IPS DF 6.9 (cell line): ENCODE measurements at places on chromosomes 6 and 20.

DNA sequence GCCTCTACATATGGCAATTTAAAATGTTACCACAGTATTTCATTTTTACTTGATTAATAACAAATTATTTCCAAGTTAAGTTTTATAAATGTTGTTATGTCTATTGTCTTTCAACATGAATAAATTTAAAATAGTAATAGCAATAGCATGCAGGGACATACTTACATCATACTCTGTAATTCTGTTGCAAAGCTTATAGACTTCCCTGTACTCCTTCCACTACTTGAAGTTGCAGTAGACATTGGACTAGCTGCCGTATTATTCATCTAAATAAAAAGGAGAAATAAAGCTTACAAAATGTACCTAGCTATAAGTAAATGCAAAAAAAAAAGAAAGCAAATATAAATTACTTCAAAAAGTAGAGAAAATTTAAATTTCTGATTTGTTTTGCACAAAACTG, 12.7 kb downstream of the SUPT3H start:
- no peaks in the 10 kb centered on the region for H3K27me3 ChIP-seq
- H3K4me3 ChIP-seq: no peak overlapping the region
- H3K27ac ChIP-seq: no peak overlapping the region

DNA sequence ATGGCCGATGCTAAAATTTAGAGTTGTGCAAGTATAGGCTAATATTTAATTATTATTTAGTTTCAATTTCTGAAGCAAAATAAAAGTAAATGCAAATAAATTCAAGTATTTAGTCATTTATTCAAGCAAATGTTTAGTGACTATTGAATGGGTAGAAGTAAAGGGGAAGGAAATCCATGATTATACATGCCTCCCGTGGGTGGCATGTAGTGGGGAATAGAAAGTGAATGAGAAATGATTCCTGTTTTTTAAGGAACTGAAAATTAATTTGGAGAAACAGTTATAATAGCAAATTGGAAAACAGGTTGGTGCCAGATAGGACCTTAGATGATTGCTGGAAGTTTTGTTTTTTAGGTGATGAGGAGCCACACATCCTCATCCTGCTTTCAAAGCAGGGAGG, 35.4 kb downstream of the FAM229B start:
- no peaks in the 10 kb centered on the region for H3K27me3 ChIP-seq
- no peak for DNase-seq
- H3K4me3 ChIP-seq: no peak overlapping the region
- H3K27ac ChIP-seq: no peak overlapping the region
- no peaks in the 10 kb centered on the region for H3K36me3 ChIP-seq

GRCh38 chr6:136344420-136344819, 54.8 kb upstream of the BCLAF1 start:
- no peaks in the 10 kb centered on the region for H3K4me1 ChIP-seq
- H3K4me3 ChIP-seq: no peak overlapping the region
- peaks cover 5% of the 10 kb centered on the region; the same call in 1 of the 2 replicates for H3K36me3 ChIP-seq
- no peaks in the 10 kb centered on the region for H3K27me3 ChIP-seq
- no peak overlapping the region for H3K27ac ChIP-seq
- DNase-seq: no peak

- no peaks in the 10 kb centered on the region for H3K27me3 ChIP-seq
- no peak overlapping the region for H3K4me3 ChIP-seq
- peak; percentile 39 for DNase-seq
- no peaks in the 10 kb centered on the region; the same call in 1 of the 2 replicates for H3K36me3 ChIP-seq
- no peaks in the 10 kb centered on the region for H3K4me1 ChIP-seq
Measured at GRCh38 chr6:134111062-134111677, 58.7 kb upstream of the SLC2A12 start.

- DNase-seq: no peak
- H3K4me3 ChIP-seq: no peak overlapping the region
- H3K36me3 ChIP-seq: no peaks in the 10 kb centered on the region
- no peaks in the 10 kb centered on the region for H3K4me1 ChIP-seq
- H3K27ac ChIP-seq: no peak overlapping the region
Measured at GRCh38 chr6:134293659-134294161, 24.2 kb downstream of the SGK1 start.

GRCh38 chr20:17571153-17571527, 1.3 kb downstream of the DSTN start:
- H3K4me1 ChIP-seq: peaks cover 2% of the 10 kb centered on the region; the same call in 1 of the 2 replicates
- DNase-seq: no peak
- peak overlapping the region; percentile 66; the same call in 1 of the 2 replicates for H3K4me3 ChIP-seq
- no peaks in the 10 kb centered on the region for H3K27me3 ChIP-seq
- no peaks in the 10 kb centered on the region for H3K36me3 ChIP-seq

GRCh38 chr6:82842721-82843120, 222.9 kb downstream of the UBE3D start:
- no peak for DNase-seq
- no peak overlapping the region for H3K4me3 ChIP-seq

GRCh38 chr6:35691027-35691824, 2.5 kb upstream of the FKBP5 start:
- no peaks in the 10 kb centered on the region for H3K27me3 ChIP-seq
- DNase-seq: no peak
- H3K27ac ChIP-seq: no peak overlapping the region
- peaks cover 2% of the 10 kb centered on the region; the same call in 1 of the 2 replicates for H3K4me1 ChIP-seq
- H3K4me3 ChIP-seq: no peak overlapping the region
- no peaks in the 10 kb centered on the region for H3K36me3 ChIP-seq

GRCh38 chr20:47318027-47318585, 38.4 kb downstream of the ZMYND8 start:
- peak overlapping the region; percentile 95 for H3K27ac ChIP-seq
- no peaks in the 10 kb centered on the region for H3K36me3 ChIP-seq
- H3K4me1 ChIP-seq: peaks cover 28% of the 10 kb centered on the region
- H3K4me3 ChIP-seq: no peak overlapping the region

- no peaks in the 10 kb centered on the region; the same call in 1 of the 2 replicates for H3K4me1 ChIP-seq
- H3K27ac ChIP-seq: no peak overlapping the region
- DNase-seq: no peak
- no peak overlapping the region for H3K4me3 ChIP-seq
- no peaks in the 10 kb centered on the region for H3K27me3 ChIP-seq
Measured at GRCh38 chr6:15987569-15987968, 141.3 kb upstream of the MYLIP start.

DNA sequence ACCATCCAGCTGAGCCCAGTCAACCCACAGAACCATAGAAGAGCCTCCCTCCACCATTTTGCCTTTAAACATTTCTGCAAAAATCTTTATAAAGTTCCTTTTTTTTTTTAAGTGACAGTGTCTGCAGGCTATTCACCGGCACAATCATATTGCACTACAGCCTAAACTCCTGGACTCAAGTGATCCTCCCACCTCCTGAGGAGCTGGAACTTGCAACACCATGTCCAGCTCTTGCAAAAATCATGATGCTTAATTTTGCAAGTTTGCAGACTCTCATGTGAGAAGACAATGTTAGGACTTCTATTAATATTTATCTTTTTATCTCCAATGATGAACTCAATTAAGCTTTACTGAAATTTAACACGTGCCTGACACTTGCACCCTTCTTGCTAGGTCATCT, 88.8 kb downstream of the INSM1 start:
- no peaks in the 10 kb centered on the region for H3K36me3 ChIP-seq
- no peak overlapping the region for H3K4me3 ChIP-seq
- H3K27ac ChIP-seq: no peak overlapping the region

DNA sequence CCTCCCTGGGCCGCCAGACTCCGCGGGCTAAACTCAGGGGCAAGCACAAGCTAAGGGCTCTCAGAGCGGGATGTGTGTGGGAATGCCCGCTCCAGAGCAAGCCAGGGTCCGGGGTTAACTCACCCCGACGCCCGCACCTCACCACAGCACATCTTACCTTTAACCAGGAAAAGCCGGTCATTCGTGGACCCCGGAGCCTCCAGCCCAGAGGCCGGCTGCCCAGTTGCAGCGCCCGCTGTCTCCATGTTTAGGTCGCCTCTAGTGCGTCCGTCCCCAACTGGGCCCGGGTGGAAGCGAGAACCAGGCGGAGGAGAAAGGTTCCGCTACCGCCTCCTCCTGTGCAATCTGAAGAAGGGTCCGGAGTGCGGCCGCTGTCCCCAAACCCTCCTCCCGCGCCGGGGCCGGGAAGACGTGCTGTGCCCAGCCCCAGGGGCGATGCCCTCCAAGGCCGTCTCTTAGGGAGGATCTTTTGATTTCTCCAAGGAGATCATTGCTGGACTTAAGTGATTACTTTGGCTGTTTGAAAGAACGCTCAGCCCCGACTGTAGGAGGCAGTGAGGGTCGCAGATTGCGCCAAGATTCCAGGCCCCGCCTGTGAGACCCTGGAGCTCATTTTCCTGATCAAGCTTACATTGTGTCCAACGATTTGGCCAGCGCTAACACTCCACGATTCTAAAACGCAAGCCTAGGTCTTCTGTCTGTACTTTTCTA, at the start of gene TMEM242:
Gene TMEM242 (minus strand): TSS at position 265 of the 711 bp plus-strand sequence. CDS start 20 bp downstream, at position 245.
- no peaks in the 10 kb centered on the region for H3K27me3 ChIP-seq
- no peaks in the 10 kb centered on the region for H3K36me3 ChIP-seq
- H3K4me1 ChIP-seq: no peaks in the 10 kb centered on the region
- peak within 1 kb of the TSS; percentile 85 for H3K4me3 ChIP-seq
- H3K27ac ChIP-seq: no peak within 1 kb of the TSS

DNA sequence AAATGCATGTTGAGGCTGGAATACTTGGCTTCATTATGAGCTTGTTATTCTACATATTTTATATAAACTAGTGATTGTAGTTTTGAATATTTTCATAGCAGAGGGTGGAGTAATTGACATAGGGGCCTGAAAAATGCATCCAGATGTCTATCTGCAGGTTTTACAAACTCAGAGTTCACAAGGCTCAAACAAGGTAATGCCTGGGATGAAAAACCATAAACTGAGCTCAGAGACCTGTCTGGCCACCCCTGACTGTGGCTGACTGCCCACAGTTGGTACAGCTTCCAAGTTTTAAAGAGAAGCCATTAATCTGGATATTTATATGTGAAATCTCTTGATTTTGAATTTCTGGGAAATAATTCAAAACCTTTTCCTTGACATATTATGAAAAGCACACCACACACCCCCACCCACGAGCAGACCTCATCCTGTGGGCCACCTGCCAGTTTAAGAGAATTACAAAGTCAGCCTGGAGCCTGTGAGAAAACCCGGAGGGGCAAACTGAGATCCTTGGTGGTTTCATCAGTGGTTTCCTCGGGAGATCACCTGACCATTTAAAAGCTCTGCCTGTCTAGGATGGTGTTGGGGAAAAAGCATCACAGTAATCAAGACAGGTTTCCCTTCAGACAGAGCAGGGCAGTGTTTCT, 230.1 kb downstream of the SAMD5 start:
- no peak for DNase-seq
- no peak overlapping the region for H3K27ac ChIP-seq
- no peaks in the 10 kb centered on the region for H3K36me3 ChIP-seq
- H3K4me3 ChIP-seq: no peak overlapping the region

- no peak for DNase-seq
- H3K4me3 ChIP-seq: no peak overlapping the region
- no peak overlapping the region for H3K27ac ChIP-seq
- no peaks in the 10 kb centered on the region for H3K4me1 ChIP-seq
- H3K27me3 ChIP-seq: no peaks in the 10 kb centered on the region
- H3K36me3 ChIP-seq: no peaks in the 10 kb centered on the region
Measured at GRCh38 chr6:168717491-168717890, 276.5 kb downstream of the SMOC2 start.

DNA sequence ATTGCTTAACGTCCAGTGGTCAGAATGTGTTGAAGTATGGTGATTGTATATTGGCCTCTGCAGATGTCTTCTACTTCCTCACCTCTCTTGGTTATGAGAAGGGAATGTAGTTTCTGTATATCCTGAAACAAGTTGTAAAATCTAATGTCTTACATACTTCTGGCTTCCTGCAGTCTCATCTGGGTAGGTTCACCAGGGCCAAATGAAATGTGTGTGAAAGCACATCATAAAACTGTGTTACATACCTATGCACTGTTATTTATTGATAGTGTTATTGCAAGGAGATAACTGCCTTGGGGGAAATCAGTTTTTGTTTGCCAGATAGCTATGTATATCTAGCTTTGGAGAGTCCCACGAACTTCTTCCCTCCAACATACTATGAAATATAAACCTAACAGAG, 35.7 kb upstream of the PLCG1 start:
- no peak for DNase-seq
- H3K27ac ChIP-seq: no peak overlapping the region
- no peak overlapping the region for H3K4me3 ChIP-seq
- no peaks in the 10 kb centered on the region for H3K4me1 ChIP-seq

DNA sequence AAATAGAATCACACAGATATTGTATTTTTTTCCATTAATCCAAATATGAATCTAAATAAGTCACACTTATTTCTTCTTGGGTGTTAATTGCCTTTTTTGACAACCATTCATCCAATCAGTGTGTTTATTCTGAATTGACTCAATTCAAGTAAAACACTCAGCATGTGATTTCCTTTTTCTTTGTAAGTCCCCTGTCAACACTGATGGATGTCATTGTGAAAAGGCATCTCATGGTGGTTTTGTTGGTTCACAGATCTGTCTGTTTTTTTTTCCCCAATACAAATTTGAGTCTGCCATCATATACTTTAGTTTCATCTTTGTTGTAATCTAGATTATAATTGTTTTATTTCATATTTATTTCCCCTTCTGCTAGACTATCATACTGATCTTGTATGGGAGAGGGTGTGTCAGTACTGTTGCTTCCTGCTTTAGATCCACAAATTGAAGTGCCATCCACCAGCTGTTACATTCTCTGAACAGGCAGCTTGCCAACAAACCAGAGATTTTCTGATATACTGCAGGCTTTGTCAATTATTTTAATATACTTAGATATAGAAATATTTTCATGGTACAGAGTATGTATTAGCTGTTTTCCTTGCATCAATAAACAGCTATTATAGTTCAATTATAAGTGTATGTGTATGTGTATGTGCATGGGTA, 64.2 kb upstream of the FLRT3 start:
- H3K4me3 ChIP-seq: no peak overlapping the region
- no peak overlapping the region for H3K27ac ChIP-seq
- H3K36me3 ChIP-seq: no peaks in the 10 kb centered on the region
- H3K27me3 ChIP-seq: peaks cover 4% of the 10 kb centered on the region; the same call in 1 of the 2 replicates
- no peaks in the 10 kb centered on the region for H3K4me1 ChIP-seq

DNA sequence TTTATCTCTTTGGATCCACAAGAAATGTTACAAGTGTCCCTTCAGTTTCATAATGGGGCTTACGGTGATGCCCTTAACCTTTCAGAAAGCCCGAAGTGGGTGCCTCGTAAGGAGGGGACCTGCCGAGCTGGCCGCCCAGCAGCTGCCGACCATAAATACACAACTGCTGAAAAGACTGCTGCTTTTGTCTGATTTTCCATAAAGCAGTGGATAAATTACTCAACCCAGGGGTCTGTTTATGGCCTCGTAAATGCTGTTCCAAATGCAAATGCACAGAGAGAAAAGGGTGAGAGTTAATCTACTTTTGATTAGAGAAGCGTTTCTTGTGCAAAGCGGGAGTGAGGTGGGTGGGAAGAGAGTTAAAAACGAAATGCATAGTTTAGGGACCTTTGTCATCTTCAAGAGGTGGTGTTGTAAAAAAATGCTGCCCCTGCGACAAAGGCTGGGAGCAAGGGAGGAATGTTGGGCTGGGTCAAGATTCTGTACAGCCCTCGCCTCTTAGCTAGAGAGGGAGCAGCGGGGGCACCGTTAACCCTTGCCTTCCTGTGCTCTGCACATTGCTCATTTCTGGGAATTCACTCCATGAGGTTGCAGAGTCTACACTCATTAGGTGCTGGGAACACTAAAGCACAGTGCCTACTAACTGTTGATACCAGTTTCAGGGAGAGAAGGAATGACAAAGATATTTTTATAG, 112.0 kb upstream of the MTHFD1L start:
- no peaks in the 10 kb centered on the region for H3K36me3 ChIP-seq
- no peak overlapping the region for H3K4me3 ChIP-seq
- H3K4me1 ChIP-seq: no peaks in the 10 kb centered on the region
- DNase-seq: no peak
- no peaks in the 10 kb centered on the region for H3K27me3 ChIP-seq

GRCh38 chr6:126446248-126446647, 106.3 kb downstream of the CENPW start:
- DNase-seq: no peak
- no peak overlapping the region for H3K27ac ChIP-seq
- no peaks in the 10 kb centered on the region for H3K4me1 ChIP-seq
- no peaks in the 10 kb centered on the region for H3K27me3 ChIP-seq
